LoVo (cell line): ENCODE measurements at places on chromosomes 1 and 21.

- DNase-seq: no peak
These were observed 162.3 kb downstream of the ZNF281 start for GRCh38 chr1:200247518-200247917.

DNA sequence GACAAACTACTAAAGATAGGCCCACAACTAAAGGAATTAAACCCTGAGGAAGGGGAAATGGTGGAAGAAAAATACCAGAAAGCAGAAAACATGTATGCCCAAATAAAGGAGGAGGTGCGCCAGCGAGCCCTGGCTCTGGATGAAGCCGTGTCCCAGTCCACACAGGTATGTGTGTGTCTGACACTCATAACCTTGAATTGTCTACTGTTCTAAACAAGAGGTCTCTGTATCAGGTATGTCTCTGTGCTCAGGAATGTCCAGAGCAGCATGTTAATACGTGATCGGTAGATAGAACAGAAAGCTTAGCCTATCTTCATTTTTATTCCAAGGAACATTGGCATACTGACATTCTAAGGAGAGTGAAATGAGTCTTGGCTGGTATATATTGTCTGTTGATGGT is 55.8 kb upstream of the BMP8A start:
- no peak for DNase-seq

DNA sequence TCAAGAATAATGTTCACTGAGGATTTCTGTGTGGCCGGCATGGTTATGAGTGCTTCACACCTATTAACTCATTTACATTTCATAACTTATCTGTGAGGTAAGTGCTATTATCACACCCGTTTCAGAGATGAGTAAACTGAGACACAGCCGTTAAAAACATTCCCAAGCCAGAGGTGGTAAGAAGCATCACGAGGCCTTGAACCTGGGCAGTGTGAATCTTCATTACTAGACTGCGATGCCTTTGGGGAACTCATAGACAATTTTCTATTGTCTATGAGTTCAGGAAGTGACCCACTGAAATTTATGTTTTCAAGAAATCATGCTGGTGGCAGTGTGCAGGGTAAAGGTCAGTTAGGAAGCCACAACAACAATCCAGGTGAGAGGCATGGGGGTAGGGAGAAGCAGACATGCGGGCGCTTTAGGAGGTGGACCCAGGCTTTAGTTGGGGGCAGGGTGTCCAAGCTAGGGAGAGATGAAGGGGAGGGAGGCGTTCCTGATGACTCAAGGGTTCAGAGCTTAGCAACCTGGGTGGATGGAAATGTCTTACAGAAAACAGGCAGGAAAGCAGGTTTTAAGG is 14.5 kb downstream of the GNG12 start:
- DNase-seq: no peak

- DNase-seq: no peak
These were observed 917 bp downstream of the MEX3A start for GRCh38 chr1:156081180-156081916.

DNA sequence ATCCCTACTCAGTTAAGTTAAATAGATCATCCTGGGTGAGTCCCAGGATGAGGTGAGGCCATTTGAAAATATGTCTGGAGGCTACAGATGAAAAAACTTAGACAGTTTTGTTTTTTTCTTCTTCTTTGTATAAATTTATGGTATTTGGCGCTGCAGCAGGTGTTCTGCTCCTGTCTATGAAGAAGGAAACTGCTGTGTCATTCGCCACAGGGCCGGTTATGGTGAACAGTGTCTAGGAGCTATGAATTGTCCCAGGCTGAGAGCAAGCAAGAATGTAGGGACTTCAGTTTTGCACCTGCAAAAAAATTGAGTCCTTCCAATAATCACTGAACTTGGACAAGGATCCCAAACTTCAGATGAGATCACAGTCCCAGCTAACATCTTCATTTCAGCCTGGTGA is 674.3 kb upstream of the RGS18 start:
- no peak for DNase-seq

- DNase-seq: no peak
These were observed 4.2 kb downstream of the RERE start for GRCh38 chr1:8813016-8813763.

DNA sequence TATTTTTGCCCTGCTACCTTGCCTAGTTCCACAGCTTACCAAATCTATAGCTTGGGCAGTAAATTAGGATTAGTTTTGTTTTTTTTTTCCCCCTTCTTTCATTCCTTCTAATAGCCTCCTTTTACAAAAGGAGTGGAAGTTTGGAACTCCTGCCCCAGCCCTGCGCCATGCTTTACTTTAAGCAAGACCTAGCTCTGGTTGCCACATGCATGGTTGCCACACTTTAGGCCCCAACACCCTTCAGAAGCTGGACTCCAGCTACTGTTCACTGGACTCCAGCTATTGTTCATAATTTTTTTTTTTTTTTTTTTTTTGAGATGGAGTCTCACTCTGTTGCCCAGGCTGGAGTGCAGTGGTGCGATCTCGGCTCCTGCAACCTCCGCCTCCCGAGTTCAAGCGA is 115.8 kb downstream of the NR5A2 start:
- no peak for DNase-seq

DNA sequence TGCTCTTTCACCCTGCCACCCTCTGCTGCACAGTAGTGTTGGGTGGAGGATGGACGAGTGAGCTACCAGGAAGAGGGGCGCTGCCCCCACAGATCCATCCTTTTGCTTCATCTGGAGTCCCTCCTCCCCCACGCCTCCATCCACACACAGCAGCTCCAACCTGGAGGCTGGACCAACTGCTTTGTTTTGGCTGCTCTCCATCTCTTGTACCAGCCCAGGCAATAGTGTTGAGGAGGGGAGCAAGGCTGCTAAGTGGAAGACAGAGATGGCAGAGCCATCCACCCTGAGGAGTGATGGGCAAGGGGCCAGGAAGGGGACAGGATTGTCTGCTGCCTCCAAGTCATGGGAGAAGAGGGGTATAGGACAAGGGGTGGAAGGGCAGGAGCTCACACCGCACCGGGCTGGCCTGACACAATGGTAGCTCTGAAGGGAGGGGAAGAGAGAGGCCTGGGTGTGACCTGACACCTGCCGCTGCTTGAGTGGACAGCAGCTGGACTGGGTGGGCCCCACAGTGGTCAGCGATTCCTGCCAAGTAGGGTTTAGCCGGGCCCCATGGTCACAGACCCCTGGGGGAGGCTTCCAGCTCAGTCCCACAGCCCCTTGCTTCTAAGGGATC is 8.5 kb downstream of the CHRNB2 start:
- no peak for DNase-seq

DNA sequence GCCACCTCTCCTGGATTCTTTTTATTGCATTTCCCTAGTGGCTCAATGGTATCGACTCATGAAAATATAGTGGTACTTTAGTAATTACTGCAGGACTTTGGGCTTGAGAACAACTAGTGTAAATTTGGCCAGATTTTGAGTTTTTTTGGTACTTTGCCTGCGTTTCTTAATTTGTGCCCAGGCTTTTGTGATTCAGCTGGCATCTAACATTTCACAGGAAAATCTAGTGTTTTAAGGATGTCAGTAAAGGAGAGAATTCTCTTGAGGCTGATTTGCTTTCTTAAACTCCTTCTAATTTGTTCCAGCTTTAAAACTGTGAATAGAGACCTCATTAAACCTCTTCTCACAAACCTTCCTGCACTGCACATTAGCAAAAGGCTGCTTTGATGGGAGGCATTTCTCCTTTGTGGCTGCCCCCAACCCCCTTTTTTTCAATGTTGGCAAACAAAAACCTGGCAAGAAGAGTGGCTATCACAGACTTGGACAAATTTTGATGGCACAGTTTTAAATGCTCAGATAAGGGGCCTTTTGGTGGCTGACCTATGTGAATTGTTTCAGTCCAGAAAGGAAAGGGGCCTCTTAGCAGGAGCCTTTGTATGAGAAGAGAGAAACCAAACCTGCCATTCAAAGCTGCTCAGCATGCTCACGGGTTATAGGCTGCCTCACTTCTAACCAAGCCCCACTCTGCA is 113.4 kb upstream of the RAVER2 start:
- no peak for DNase-seq

GRCh38 chr1:96236156-96236739 is 485.3 kb upstream of the PTBP2 start:
- peak; percentile 37 for DNase-seq

DNA sequence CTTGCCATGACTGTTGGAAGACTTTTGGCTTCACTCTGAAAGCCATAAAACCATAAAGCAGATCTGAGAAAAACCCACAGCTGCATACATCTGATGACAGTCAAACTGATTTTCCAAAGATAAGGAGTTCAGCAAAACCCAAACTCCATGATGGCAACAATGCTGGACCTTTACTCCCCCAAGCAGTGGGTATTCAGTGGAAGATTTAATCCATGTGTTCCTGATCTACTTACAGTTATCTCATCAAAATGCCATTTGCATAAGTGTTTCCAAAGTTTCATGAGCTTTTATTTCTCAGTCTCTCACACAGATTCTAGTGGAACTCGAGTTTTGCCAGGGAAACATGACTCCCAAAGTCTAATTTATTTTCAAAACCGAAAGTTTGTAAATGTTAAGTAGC is 184.9 kb downstream of the ZC3H11B start:
- DNase-seq: no peak

DNA sequence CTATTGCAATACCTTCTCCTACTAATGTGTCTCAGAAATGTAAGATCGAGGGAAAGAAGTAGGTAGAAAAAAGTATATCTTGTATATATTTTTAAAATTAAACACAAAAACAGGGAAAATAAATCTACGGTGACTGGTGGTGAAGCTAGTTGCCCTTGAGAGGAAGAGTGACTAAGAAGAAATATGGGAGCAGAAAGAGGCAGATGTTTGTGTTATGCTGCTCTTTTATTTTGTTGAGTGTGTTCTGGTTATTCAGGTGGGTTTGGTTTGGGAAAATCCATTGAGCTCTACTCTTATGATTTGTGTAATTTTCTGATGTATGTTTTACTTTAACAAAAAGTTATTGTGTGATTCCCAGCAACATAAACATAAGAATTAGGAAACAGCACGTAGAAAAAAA is 444.9 kb upstream of the B3GALT2 start:
- DNase-seq: no peak

DNA sequence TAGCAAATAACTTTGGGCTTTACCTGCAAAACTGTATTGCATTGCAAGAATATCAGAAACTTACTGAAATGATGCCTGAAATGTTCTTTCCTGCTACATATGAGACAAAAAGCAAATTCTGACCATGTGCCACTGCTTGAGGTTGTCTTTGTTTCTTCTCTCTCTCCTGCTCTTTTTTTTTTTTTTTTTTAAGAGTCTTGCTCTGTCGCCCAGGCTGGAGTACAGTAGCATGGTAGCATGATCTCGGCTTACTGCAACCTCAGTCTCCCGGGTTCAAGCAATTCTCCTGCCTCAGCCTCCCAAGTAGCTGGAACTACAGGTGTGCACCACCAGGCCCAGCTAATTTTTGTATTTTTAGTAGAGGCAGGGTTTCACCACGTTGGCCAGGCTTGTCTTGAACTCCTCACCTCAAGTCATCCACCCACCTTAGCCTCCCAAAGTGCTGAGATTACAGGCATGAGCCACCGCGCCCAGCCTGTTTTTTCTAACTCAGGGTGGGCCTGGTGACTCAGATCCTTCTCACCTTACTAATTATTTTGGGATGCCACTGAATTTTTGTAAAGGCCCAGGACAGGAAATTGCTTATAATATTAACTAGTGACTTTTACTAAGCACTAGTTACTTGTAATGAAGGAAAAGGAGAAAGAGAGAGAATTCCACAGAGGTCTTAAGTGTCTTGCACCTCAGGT is 35.9 kb downstream of the DNASE2B start:
- DNase-seq: no peak

- DNase-seq: no peak
These were observed 48.6 kb upstream of the TMEM125 start for GRCh38 chr1:43220905-43221778.

- DNase-seq: no peak
These were observed 2.0 kb downstream of the AGRN start for GRCh38 chr1:1021920-1022259.

- no peak for DNase-seq
These were observed 52.2 kb downstream of the KCNC4 start for GRCh38 chr1:110262296-110262695.

DNA sequence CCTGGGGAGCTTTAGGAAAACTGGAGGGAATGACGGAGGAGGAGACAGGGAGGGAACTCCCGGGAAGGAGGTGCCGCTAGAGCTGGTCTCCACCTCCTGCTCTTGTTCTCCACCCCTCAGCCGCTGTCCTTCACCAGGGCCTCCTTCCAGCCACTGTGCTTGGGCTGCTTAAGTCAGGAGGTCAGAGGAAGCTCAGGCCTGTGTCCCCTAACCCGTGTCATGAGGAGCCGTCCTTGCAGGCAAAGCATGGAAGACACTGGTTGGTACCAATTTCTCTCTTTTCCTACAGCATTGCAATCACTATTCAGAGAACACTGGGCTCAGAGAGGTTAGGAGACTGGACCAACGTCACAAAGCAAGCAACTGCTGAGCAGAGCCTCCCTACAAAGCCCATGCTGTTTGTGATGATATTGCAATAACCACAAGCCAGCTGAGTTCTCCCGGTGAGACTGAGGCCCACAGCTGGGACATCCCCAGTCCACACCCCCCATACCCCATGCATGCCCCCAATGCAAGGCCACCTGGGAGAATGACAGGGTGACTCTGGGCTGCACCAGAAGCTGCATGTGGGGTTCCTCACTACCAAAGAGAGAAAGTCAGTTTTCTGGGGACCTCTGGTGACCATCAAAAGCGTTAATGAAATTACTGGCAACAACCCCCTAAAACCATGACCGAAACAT is 427.5 kb downstream of the NPHP4 start:
- no peak for DNase-seq

- no peak for DNase-seq
These were observed 227.2 kb downstream of the SLC45A1 start for GRCh38 chr1:8545078-8545477.

- no peak for DNase-seq
These were observed 150.4 kb upstream of the NEGR1 start for GRCh38 chr1:72432645-72433267.

GRCh38 chr1:58722967-58723366 is 23.1 kb upstream of the MYSM1 start:
- no peak for DNase-seq

GRCh38 chr1:59814180-59814900 is 409 bp upstream of the HOOK1 start:
- DNase-seq: peak; percentile 95

DNA sequence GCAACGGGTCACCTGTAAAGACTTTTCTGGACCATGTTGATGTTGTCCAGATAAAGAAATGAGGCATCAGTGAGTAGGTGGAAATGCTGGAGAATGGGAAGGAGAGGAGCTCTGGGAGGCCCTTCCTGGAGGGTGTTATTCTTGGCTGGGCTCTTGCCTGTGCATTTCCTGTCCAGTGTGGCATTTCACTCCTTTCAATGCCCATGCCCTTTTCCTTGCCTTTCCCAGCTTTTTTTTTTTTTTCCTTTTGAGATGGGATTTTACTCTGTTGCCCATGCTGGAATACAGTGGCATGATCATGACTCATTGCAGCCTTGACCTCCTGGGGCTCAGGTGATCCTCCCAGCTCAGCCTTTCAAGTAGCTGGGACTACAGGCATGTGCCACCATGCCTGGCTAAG is 11.8 kb downstream of the NOS1AP start:
- peak; percentile 60 for DNase-seq
